ENCODE measurements at places on chromosomes 12 and 14. TPM values are rescaled to one million over a fixed set of nuclear protein-coding genes. Genes with fewer than 3 reads are reported as not detected.

The DIO3 gene
- not detected for total RNA-seq

The ACRBP gene
- total RNA-seq = not detected

The PPFIBP1 gene
- 338 TPM for total RNA-seq

The ASCL1 gene
- not detected for total RNA-seq

The KLHDC1 gene
- 7.4 TPM for total RNA-seq

The LRRC10 gene
- 48.1 TPM for total RNA-seq

The DIO2 gene
- total RNA-seq = 15.9 TPM

The SRSF5 gene
- total RNA-seq = 178 TPM

The SMOC1 gene
- total RNA-seq = 5.8 TPM

The MYO1H gene
- total RNA-seq = 0.11 TPM

The LRTM2 gene
- not detected for total RNA-seq

The DBX2 gene
- not detected for total RNA-seq

The MUCL1 gene
- total RNA-seq = not detected

The ALG10 gene
- total RNA-seq = 5.5 TPM

The FERMT2 gene
- 119 TPM for total RNA-seq

The TDRD9 gene
- 0.84 TPM for total RNA-seq

The COX8C gene
- 0.72 TPM for total RNA-seq

The ALKBH1 gene
- total RNA-seq = 11.5 TPM

The SPIC gene
- not detected for total RNA-seq

The OR4E2 gene
- total RNA-seq = not detected

The CHGA gene
- not detected for total RNA-seq

The STXBP6 gene
- total RNA-seq = 49.0 TPM

The GPR65 gene
- 0.09 TPM for total RNA-seq

The KCNA5 gene
- total RNA-seq = 5.7 TPM

All from heart right ventricle (tissue), 16 donors.